ENCODE measurements at places on chromosomes 13 and 19.

DNA sequence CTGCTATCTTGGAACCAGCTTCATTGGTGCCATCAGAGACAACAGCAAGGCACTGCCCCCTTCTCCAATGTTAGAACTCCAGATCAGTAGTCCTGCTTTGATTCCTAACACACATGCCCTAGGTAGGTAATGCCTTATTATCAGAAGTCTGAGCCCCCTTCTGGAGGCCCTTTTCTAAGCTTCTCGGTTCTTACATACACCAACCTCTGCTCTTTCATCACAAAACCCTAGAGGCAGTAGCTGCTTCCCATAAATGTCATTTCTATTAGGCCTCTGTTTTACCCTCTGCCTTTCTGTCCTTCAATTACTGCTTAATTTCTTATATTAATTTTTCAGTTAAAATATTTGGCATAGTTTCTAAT lies 65.3 kb upstream of the KLHL1 start:
- DNase-seq, result no peak

- no peak for DNase-seq
Measured at GRCh38 chr13:23510544-23510916, 59.7 kb upstream of the TNFRSF19 start.

DNA sequence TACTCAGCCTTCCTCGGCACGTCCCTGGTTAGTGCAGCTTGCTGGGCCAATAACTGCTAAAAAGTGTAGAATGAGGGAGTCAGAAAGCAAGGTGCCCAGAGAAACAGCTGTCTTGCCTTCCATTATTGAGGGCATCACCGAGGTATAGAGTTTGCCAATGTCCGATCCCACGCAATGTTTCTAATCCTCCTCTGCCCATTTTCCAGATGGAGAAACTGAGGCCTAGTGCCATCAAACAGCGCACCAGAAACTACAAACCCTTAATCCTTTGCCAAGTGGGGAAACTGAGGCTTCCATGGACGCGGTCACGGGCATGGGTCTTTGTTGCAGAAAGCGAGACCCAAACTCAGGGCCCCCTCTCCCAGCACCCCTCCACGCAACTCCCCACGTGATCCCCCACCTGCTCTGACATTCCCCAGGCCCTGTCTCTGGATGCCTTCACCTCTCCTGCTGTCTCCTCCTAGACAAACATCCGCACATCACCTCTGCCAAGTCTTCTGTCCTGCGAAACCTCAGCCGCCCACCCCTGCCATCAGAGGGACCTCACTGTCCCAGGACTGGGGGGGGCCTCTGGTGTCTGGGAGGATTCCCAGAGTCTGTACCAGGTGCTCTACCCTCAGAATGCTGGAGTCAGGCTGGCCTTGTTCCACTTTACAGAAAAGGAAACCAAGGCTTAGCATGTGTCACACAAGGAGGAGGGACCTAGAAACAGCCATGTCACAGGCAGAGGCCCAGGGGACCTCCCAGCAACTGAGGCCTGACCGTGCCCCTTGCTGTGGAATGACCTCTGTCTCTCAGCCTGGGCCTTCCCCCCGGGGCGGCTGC lies 930 bp upstream of the PDE4C start:
- DNase-seq, result no peak

DNA sequence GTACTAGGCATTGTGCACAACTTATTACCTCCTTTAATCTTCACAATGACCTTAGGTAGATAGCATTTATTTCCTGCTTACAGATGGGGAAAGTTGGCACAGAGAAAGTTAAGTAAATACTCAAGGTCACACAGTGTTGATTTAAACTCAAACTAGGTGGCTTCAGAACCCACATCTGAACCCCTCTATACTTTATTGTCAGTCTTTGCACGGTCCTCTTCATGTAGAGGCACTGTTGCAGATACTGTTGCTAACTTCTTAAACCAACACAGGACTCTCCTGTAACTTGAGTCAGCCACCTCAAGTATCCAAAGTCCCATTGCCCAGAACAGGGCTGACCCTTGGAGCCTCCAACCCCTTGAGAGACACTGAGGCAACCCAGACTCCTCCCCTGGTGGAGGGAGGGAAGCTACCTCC lies 48.8 kb downstream of the FRY start:
- DNase-seq, result no peak

- no peak for DNase-seq
Measured at GRCh38 chr13:112060282-112060830, 6.6 kb upstream of the SOX1 start.

- DNase-seq, result no peak
Measured at GRCh38 chr19:9819596-9819909, 674 bp upstream of the FBXL12 start.

GRCh38 chr13:99322297-99323103 lies 15.3 kb upstream of the GPR183 start:
- DNase-seq, result no peak

GRCh38 chr13:22002893-22003292 lies 332.0 kb downstream of the FGF9 start:
- DNase-seq, result no peak

DNA sequence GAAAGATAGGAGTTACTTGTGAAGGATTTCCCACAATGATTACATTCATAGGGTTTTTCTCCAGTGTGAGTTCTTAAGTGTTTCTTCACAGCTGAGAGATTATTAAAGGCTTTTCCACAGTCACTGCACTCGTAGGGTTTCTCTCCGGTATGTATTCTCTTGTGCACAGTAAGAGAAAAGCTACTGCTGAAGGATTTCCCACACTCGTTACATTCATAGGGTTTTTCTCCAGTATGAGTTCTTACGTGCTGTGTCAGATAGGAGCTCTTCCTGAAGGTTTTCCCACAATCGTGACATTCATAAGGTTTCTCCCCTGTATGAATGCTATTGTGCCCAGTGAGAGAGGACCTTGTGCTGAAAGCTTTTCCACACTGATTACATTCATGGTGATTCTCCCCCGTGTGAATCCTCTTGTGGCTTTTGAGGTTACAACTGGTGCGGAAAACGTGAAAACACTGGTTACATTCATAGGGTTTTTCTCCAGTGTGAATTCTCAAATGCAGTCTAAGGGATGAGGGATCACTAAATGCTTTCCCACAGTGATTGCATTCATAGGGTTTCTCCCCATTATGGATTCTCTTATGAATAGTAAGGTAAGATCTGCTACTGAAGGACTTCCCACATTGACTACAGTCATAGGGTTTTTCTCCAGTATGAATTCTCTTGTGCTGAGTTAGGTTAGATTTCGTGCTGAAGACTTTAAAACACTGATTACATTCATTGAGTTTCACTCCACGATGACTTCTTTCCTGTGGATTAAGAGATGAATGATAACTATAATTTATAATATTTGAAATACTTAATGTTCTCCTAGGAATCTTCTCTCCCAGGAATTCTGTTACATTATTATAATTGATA lies 20.6 kb downstream of the ZNF558 start:
- DNase-seq, result no peak

DNA sequence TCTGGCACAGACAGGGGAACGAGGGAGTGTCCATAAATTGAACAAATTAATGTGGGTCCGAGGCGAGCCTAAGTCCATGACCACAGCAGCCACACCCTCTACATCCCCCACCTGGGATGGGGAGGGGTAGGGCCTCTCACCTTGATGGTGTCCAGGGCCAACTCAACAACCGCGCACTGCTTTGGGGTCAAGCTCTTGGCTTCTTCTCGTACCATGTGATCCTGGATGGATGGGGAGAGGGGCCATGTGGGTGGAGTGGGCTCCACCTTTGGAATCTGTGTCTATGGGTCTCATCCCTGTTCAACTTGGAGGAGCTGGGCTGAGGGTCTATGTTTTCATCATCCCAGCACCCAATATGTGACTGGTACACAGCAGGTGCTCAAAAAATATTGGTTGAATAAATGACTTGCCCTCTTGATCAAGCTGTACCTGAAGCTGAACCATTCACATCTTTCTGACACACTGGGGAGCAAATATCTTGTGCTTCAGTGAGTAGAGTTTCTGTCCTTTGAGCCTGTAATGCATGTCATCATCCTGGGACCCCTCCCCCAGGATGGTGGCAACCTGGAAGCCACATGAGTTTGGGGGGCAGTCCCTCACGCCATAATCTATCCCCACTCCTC lies 62.9 kb downstream of the COLGALT1 start:
- no peak for DNase-seq

DNA sequence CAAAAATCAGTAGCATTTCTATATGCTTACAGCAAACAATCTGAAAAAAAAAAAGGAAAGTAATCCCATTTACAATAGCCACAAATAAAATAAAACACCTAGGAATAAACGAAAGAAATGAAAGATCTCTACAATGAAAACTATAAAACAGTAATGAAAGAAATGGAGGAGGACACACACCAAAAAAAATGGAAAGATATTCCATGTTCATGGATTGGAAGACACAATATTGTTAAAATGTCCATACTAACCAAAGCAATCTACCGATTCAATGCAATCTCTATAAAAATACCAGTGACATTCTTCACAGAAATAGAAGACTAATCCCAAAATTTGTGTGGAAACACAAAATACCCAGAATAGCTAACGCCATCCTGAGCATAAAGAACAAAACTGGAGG lies 4.7 kb downstream of the FCGBP start:
- no peak for DNase-seq

DNA sequence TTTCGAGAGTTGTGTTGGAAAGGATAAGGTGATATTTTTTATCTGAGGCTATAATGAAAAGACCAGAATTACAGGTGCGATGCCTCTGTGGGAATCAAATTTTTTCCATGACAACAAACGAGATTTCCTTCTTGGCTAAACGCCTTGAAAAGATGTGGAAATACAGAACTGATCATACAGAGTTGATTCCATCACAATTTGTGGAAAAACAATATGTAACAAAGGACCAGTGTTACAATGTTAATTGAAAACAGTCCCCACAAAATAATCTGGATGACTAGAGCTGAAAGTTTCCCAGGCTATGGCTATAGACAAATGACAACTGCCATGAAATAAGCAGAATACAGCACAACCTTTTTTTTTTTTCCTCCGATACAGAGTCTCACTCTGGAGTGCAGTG lies 628.9 kb downstream of the DIAPH3 start:
- DNase-seq, result no peak

GRCh38 chr13:79191501-79191900 lies 214.6 kb downstream of the RBM26 start:
- DNase-seq, result no peak

DNA sequence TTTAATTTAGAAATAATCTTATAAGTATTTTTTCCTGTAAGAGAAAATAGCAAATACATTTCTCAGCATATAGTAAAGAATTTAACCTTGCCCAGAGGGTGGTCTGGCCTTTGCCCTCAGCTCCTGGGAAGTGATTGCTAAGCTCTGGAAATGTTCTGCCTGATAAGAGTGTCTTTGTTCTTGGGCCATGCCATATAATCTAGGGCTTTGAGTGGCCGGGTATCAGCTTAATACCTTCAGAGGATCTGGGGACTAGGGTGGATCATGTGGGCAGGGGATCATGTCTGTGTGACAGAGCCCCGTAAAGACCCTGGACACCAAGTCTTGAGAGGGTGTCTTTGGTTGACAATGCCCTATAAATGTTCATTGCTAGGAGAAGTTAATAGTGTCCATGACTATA lies 1032.4 kb upstream of the MIR17HG start:
- DNase-seq, result no peak

- no peak for DNase-seq
Measured at GRCh38 chr13:33050161-33050560, 33.9 kb downstream of the KL start.

- no peak for DNase-seq
Measured at GRCh38 chr19:30062907-30063649, 121.0 kb downstream of the URI1 start.

DNA sequence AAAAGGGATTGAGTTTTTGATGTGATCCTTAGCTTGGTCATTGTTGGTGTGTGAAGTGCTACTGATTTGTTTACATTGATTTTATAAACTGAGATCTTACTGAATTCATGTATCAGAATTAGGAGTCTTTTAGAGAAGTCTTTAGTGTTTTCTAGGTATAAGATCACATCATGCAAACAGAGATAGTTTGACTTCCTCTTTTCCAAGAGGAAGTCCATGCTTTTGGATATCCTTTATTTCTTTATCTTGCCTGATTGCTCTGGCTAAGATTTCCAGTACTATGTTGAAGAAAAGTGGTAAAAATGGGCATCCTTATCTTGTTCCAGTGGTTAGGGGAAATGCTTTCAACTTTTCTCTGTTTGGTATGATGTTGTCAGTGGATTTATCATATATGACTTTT lies 561.2 kb upstream of the SLITRK1 start:
- DNase-seq, result no peak

DNA sequence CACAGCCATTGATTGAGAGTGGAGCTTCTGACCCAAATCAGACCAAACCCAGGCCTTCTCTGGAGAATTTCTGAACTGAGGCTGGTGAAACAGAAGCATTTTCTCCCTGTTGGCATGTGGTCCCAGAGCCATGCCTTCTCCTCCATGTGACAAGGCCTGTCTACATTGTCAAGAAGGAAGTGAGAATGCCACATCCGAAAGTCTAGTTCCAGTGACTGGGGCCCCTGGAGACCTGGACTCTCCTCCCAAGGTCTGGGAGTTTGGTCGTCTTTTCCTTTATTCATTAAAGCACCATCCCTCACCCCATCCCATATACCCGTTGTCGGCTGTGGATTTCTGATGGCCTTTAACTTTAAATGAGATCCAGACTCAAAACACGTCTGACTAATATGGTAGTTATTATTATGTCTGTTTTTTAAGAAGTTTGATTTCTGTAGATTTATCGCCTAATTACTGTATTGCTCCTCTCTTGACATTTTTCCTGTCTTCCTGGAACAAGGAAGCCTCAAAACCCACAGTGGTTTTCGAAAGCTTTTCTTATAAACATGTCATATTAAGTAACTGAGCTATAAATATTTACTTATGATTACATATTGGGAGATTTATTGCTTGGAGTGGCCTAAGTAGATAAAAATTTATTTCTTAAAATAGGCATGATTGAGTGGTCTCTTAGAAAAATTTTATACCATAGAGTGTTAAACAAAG lies 128.3 kb upstream of the FRY start:
- DNase-seq, result no peak

GRCh38 chr19:57241176-57241575 lies 744 bp downstream of the ZNF805 start:
- DNase-seq, result no peak

DNA sequence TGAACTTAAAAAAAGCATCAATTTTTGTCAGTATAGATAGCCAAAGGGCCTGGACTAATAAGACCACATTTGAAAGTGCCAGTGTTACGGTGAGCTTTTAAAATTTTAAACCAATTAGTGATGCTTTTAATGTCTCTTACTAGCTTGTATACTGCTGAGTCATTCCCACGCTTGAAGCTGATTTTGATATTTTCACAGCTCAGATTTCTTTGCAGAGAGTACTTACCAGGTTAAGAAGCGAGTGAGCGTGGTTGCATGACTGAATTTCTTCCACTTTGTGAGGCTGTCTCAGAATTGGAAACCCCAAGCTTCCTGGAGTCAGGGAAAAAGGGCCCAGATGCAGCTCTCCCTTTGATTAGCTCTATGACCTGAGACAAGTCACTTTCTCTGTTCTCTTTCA lies 74.5 kb upstream of the NBEA start:
- no peak for DNase-seq

Data from cortex of kidney (tissue), 1 donor.